ENCODE measurements at places on chromosomes 12 and 14. TPM values are rescaled to one million over a fixed set of nuclear protein-coding genes. Genes with fewer than 3 reads are reported as not detected.

Gene TUBA1B
- 782 TPM for total RNA-seq

Gene ALDH2
- 11.1 TPM for total RNA-seq

Gene TRIM9
- total RNA-seq: 44.5 TPM

Gene LUM
- total RNA-seq: 16.7 TPM

Gene FKBP11
- total RNA-seq: 5.9 TPM

Gene OR6C2
- not detected for total RNA-seq

Gene CLEC4A
- 0.25 TPM for total RNA-seq

Gene STAC3
- 0.25 TPM for total RNA-seq

Gene POTEM
- total RNA-seq: not detected

Gene CYP46A1
- 6.1 TPM for total RNA-seq

Gene LGMN
- 26.1 TPM for total RNA-seq

Gene IFNG-AS1
- not detected for total RNA-seq

Gene RPS6KL1
- total RNA-seq: 18.4 TPM

Gene C14orf132
- total RNA-seq: 41.8 TPM

Gene GZMB
- not detected for total RNA-seq

Gene PPP1R1A
- total RNA-seq: 7.9 TPM

Gene CCDC177
- total RNA-seq: 4.2 TPM

Gene SNAPC1
- total RNA-seq: 3.4 TPM

Gene CTSG
- 0.25 TPM for total RNA-seq

Gene FOXA1
- not detected for total RNA-seq

Gene HCAR3
- total RNA-seq: under 0.01 TPM

Gene CLEC6A
- total RNA-seq: not detected
